ENCODE measurements at places on chromosomes 7 and 10. TPM values are rescaled to one million over a fixed set of nuclear protein-coding genes. Genes with fewer than 3 reads are reported as not detected.

DNA sequence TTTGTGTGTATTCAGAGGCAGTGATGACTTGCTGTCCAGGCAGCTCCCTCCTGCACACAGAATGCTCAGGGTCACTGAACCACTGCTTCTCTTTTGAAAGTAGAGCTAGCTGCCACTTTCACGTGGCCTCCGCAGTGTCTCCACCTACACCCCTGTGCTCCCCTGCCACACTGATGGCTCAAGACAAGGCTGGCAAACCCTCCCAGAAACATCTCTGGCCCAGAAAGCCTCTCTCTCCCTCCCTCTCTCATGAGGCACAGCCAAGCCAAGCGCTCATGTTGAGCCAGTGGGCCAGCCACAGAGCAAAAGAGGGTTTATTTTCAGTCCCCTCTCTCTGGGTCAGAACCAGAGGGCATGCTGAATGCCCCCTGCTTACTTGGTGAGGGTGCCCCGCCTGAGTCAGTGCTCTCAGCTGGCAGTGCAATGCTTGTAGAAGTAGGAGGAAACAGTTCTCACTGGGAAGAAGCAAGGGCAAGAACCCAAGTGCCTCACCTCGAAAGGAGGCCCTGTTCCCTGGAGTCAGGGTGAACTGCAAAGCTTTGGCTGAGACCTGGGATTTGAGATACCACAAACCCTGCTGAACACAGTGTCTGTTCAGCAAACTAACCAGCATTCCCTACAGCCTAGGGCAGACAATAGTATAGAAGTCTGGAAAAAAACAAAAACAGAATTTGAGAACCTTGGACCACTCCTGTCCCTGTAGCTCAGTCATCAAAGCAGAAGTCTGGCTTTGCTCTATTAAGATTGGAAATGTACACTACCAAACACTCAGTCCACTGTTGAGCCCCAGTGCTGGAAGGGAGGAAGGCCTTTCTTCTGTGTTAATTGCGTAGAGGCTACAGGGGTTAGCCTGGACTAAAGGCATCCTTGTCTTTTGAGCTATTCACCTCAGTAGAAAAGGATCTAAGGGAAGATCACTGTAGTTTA is 15.8 kb downstream of the SCD start:
- no peak for DNase-seq

CFAP58 gene
- polyA plus RNA-seq: 0.35 TPM

LIPN gene
- polyA plus RNA-seq: not detected

DNA sequence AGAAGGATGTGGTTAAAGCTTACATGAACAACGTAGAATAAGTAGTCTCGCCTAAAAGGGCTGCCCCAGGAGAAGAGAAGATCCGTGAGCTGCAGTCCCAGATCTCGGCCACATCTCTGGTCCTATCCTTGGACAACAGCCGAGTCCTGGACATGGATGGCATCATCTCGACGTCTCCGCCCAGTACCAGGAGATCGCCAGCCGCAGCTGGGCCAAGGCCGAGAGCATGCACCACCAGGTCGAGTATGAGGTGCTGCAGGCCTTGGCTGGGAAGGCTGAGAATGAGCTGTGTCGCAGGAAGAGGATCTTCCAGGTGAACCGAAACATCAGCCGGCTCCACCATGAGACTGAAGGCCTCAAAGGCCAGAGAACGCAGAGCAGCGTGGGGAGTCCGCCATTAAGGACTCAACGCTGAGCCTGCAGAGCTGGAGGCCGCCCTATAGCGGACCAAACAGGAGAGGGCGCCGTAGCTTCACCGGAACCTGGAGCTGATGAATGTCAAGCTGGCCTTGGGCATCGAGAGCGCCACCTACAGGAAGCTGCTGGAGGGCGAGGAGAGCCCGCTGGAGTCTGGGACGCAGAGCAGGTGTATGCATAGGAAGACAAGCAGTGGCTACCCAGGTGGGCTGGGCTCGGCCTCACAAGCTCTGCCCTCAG is 22.2 kb downstream of the LIPK start:
- DNase-seq: no peak

DNA sequence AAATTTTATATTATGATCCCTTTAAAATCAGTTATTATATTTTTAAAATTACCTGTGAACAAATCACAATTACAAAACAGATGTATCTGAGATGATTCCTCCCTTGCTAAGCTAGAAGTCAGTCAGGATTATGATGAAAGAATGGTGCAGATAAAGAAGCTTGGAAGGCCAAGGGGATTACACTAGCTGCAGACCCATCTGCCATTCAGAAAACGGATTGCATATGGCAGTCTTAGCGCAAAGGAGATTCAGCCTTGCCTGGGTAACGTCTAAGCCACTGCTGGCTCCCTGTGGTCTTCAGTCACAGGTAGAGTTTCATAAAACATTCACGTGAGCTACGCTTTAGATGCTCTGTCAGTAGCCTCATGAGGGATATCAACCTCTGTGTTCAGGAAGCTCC is 222.2 kb downstream of the POU6F2 start:
- DNase-seq: no peak

DNA sequence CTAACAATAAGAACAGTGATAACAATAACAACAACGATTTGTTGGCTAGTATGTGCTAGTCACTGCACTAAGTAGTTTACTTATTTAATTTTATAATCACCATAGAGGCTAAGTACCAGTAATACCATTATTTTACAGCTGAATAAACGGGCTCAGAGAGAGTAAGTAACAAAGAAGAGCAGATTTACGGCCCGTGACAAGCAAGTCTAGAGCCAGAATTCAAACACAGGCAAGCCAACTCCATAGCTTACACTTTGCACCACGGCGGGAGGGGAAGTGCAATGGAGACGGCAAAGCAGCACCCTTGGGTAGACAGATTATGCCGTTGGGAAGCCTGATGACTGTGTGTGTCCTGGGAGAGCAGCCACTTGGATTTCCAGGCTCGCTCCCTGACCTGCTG is 1.2 kb upstream of the OR6V1 start:
- no peak for DNase-seq

HMX3 gene
- polyA plus RNA-seq: not detected

DNA sequence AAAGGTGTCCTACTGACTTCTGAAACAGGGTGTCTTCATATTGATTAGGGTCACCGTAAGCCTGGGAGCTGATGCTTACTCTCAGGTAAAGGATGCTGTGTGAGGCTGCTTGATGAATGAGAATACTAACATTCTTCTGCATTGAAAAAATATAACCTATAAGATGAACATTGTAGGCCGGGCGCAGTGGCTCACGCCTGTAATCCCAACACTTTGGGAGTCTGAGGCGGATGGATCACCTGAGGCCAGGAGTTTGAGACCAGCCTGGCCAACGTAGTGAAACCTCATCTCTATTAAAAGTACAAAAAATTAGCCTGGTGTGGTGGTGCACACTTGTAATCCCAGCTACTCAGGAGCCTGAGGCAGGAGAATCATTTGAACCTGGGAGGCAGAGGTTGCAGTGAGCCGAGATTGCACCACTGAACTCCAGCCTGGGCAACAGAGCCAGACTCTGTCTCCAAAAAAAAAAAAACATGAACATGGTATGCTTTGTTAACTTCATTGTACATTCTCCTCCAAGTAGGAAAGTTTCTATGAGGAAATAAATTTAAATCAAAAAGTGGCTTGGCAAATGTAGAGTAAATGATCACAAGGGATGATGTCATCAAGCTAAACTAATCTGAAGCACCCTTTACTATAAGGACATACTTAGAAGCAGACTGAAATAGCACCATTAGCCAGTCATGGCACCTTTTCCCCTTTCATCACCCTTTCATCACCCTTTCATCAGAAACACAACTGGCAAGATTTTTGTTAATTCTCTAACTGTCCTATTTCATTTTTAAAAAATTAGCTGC is 1.5 kb upstream of the BRAF start:
- DNase-seq: no peak

All from AG04450 (cell line).